ENCODE measurements at places on chromosomes 11 and 22.

GRCh38 chr11:44113018-44113417 lies 17.5 kb downstream of the EXT2 start:
- no peak for DNase-seq

GRCh38 chr22:20803696-20804324 lies 29.9 kb downstream of the SERPIND1 start:
- DNase-seq = peak; percentile 23

- DNase-seq = no peak
Measured at GRCh38 chr22:44020981-44021380, 3.1 kb upstream of the PARVB start.

GRCh38 chr11:128627666-128628324 lies 40.4 kb upstream of the ETS1 start:
- peak; percentile 56 for DNase-seq

DNA sequence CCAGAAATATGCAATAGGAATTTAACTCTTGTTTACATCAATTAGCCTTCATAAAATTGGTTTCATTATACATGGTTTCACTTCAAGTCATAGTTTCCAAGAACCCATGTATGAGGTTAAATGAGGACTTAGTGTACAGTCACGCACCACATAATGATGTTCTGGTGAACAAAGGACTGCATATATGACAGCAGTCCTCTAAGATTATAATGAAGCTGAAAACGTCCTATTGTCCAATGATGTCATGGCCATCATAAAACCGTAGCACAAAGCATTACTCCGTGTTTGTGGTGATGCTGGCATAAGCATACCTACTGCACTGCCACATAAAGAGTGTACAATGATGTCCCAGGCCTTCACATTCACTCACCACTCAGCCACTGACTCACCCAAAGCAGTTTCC lies 31.1 kb downstream of the SMCO4 start:
- DNase-seq = no peak

DNA sequence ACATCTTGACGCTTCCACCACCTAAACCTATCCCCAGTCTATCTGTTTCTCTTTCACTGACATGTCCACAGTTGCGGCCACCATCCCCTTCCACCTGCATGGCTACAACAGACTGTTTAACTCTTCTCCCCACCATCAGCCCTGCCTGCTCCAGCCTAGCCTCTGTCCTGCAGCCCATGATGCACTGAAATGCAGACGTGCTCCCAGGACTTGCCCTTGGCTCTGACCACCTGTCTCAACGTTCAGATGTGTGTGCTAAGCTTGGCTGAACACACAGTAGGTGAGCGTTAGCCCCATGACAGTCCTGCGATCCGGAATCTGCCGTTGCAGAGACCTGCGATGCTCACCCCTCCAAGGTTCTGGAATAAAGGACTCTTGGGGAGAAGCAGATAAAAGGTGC lies 22.7 kb downstream of the CBX7 start:
- DNase-seq = no peak

- no peak for DNase-seq
Measured at GRCh38 chr11:129612447-129612961, 203.1 kb upstream of the TMEM45B start.

GRCh38 chr11:128282053-128282452 lies 305.3 kb downstream of the ETS1 start:
- no peak for DNase-seq

DNA sequence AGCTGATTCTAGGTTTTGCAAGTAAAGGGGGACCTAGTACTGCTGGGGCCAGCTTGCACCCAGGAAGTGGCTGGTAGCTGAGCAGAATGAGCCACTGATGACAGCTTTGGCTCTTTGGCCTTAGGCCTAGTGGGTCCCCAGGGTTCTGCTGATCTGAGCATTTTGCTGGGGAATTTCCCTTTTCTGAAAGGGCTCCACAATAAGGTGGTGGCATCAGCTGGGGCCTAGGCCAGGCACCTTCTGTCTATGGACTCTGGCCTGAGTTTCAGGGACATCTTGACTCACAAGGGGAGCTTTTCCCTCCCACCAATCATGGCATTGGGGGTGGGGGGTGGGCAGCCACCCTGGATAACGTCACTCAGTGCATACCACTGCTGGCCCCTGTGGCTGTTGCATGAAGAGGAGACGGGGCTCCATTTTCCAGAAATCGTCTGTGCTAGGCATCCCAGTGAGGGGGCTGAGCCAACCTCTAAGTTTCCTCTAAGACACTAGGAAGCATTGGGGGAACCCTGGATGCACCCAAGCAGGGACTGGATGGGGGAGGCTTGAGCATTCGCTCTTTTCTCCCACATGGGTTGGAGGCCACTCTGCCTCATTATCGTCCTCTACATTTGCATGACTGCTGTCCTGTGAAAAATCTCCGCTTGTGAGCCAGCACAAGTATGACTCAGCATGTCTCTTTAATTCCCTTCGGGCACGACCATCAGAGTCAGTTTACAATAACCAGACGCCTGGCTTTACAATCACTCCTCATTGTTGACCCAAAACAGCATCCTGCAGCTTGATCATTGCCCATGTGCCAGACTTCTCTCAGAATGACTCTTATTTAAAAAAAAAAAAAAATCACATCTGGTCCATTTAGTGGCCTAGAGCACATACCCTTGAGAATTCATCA lies 145.0 kb upstream of the THY1 start:
- no peak for DNase-seq

GRCh38 chr22:23751441-23751996 lies 607 bp upstream of the ZNF70 start:
- DNase-seq = no peak

Data from CD4-positive, alpha-beta T cell treated with Interleukin-4 for 1 hour (primary cell).